ENCODE measurements at places on chromosomes 1 and 21.

DNA sequence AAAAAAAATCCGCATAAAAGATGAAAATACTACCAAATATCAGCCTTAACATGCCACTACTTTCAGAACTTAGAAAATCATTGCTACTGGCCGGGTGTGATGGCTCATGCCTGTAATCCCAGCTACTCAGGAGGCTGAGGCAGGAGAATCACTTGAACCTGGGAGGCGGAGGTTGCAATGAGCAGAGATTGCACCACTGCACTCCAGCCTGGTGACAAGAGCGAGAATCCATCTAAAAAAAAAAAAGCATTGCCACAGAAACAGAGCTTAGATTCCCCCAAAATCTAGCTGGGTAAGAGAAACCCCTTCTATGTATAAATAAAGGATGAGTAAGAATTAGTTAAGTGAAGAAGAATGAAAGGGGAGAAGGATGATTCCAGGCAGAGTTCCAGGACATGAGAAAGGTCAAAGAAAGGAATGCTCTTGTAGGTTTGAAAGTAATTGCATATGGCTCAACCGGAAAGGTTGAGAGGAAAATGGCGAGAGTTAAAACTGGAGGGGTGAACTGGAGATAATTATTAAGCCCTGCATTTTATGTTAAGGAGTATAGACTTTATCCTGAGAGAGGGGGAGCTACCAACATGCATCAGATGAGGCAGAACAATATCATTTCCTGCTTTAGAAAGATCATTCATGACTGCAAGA, 19.7 kb upstream of the NRDC start:
- no peak for DNase-seq

GRCh38 chr1:56908619-56909221, 54.1 kb downstream of the C8A start:
- DNase-seq: no peak

GRCh38 chr1:214548988-214549387, 2.4 kb downstream of the PTPN14 start:
- DNase-seq: no peak

DNA sequence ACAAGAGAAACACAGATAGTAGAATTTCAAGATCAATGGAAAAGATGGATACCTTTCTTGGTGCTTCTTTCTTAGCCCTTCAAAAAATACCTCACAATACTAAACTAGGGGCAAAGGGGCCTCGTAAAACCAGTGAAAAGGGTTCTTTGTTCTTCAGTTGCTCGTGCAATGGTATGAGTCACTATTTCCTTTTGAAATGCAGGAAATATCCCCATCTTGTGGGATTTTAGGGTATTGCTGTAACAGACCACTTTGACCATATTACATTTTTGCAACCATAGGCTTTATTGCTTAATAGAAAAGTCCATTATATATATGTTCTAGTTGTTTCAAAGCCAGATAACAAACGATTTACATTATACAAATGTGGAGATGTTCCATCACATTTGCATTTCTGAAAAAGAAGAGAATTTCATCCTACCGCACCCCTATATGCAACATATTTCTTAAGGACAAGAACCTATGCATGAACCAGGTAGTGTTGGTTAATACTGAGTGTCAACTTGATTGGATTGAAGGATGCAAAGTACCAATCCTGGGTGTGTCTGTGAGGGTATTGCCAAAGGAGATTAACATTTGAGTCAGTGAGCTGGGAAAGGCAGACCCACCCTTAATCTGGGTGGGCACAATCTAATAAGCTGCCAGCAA, 88.6 kb upstream of the PKN2 start:
- DNase-seq: no peak

GRCh38 chr1:235093013-235093695, 35.5 kb downstream of the TOMM20 start:
- DNase-seq: no peak

- no peak for DNase-seq
Observed at GRCh38 chr21:27261676-27262075, 294.8 kb upstream of the ADAMTS5 start.

- DNase-seq: no peak
Observed at GRCh38 chr1:39995973-39996393, 41.0 kb downstream of the MFSD2A start.

- no peak for DNase-seq
Observed at GRCh38 chr1:167263819-167264464, 43.3 kb downstream of the POU2F1 start.

DNA sequence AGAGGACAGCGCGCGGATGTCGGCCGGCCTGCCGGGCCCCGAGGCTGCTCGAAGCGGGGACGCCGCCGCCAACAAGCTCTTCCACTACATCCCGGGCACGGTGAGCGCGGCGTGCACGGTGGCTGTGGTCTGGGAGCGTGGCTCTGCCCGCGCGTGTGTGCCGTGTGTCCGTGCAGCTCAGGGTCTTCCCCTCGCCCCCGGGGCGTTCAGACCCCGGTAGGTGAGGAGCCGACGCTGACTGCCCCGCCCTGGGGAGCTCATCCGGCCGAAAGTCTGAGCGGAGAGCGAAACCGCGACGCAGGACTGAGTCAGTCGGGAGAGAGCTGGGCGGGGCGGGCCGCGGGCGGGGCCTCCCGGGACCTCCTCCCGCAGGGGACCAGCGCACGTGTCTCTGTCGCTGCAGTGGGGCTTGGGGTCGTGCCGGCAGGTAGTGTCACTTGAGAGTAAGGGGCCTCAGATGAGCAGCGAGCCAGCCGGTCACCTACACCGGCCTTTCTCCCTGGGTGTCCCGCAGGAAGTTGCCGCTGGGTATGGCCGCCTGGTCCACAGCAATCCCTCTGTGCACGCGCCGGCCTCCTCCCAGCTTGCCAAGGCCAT, 520 bp downstream of the PLEKHN1 start:
- DNase-seq: no peak

- DNase-seq: peak; percentile 89
Observed at GRCh38 chr1:6001992-6002576, 9.9 kb upstream of the NPHP4 start.

DNA sequence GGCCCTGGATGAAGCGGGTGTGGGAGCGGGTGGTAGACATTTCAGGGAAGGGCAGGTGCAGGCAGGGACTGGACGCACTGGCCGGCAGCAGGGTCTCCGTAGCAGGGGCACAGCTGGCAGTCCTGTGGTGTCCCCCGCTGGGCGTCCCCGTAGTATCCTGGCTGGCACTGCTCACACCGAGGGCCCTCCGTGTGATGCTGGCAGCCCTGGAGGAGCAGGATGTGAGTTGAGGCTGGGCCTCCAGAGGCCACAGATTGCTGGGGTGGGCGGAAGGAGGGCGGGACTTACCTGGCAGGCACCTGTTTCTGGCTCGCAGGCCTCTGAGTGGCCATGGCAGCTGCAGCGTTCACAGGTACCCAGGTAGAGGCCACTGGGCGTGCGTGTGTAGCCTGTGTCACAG, 62.3 kb downstream of the LDLRAD2 start:
- DNase-seq: no peak

GRCh38 chr1:112308716-112309115, 87.3 kb upstream of the CTTNBP2NL start:
- no peak for DNase-seq

- peak; percentile 44 for DNase-seq
Observed at GRCh38 chr1:27366113-27366410, 699 bp downstream of the MAP3K6 start.

DNA sequence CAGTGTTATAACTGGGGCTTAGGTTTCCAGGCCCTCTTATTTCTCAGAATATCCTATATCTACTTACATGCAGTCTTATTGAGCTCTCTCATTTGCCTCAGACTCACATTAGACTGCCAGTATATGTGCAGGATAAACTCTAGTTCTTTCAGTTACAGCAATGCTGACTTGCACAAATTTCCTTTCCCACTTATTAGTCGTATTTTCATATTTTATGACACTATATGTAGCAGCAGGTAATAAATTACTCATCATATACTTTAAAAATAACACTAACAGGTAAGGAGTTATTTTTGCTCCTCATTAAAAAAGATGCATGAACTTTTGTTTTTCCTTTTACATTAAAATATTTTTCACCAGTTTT, 65.7 kb downstream of the GADD45A start:
- DNase-seq: no peak

GRCh38 chr1:161244888-161245287, 6.9 kb upstream of the NR1I3 start:
- no peak for DNase-seq

- DNase-seq: no peak
Observed at GRCh38 chr1:56712150-56712549, 67.0 kb downstream of the PRKAA2 start.

Data from posterior cingulate gyrus (tissue), 11 donors.